ENCODE measurements at places on chromosomes 2 and 18.

- DNase-seq = no peak
Observed at GRCh38 chr2:224869601-224870233, 153.6 kb upstream of the CCDC195 start.

DNA sequence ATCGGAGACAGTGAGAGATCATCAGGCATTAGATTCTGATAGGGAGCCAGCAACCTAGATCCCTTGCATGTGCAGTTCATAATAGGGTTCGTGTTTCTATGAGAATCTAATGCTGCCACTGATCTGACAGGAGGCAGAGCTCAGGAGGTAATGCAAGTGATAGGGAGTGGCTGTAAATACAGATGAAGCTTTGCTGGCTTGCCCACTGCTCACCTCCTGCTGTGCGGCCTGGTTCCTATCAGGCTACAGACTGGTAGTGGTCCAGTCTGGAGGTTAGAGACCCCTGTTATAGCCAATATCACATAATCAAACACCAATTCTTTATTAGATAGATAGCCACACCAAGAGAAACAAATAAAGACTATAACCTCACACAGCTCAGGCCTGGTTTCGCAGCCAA lies 51.0 kb upstream of the NBEAL1 start:
- no peak for DNase-seq

DNA sequence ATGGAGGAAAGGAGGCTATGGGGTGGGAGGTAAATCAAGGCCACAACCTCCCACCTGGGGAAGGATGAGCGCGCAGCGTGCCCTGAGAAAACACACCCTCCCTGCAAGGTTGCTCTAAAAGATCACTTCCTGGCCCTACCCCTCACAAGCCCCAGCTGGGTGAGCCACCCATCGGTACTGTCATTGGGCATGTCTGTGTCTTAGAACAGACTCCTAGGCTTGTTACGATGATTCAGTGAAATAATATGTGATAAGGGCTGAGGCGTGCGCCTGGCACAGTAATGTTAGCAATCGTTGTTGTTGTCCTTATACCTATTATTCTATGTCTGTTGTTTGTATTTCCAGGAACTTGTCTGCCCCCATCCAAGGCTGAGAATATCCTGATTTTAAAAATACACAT lies 175.1 kb downstream of the ZFP36L2 start:
- no peak for DNase-seq

DNA sequence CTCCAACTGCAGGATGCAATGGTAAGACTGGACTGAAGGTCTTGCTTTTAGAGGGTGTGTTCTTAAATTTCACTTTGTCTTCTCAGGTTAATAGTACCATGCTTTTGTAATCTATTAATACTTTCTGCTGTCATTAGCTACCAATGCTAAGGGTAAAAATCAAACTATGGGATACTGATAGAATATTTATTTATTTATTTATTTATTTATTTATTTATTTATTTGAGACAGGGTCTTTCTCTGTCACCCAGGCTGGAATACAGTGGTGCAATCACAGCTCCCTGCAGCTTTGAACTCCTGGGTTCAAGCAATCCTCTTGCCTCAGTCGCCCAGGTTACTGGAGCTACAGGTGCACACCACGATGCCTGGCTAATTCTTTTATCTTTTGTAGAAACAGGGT lies 152.1 kb downstream of the SPP2 start:
- no peak for DNase-seq

- no peak for DNase-seq
Observed at GRCh38 chr2:85501248-85501647, 37.7 kb upstream of the MAT2A start.
